Left ventricle myocardium inferior (tissue), 1 donor: ENCODE measurements at places on chromosomes 6 and 20.

DNA sequence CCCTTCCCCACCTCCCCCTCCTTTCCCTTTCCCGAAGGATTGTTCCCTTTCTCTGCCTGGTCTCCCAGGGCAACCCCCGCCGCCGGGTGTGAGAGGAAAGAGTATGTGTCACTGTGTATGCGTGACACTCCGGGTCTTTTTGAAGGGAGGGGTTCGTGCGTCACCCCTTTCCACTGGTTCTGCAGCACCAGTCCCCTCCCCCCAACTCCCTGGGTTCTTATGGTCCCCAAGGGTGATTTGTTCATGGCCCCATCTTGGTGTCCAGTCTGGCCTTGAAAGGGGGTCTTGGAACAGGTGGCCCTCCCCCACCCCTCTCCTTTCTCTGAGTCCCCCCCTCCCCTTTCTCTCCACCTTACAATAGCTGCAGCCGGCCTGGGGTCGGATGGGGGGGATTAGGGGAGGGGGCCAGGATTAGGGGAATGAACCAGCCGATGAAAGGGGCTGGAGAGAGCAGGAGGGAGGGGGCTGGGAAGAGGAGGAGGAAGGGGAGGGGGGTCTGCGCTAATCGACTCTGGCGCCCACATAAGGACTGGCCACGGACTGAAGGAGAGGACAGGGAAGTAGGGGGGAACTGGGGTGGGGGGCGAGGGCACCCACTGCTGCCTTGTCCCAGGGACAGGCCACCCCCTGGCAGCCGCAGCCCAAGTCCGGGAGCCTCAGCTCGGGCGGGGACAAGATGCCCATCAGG lies 1.3 kb upstream of the RING1 start:
- DNase-seq, result no peak

DNA sequence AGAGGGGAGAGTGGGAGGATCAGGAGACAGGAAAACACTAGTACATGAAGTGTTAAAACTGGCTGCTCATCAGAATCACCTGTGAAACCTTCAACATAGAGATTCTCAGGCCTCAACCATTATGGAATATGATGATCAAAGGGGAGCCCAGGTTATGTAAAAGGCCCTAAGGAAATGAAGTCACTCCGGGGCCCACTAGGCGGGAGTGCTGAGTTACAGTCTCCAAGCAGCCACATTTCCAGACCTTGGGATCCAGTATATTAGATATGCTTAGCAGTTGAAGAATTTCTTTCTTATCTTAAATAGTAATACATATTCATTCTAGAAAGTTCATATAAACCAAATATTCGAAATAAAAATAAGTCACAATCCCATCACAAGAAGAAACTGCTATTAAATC lies 476.3 kb downstream of the PRKN start:
- no peak for DNase-seq

DNA sequence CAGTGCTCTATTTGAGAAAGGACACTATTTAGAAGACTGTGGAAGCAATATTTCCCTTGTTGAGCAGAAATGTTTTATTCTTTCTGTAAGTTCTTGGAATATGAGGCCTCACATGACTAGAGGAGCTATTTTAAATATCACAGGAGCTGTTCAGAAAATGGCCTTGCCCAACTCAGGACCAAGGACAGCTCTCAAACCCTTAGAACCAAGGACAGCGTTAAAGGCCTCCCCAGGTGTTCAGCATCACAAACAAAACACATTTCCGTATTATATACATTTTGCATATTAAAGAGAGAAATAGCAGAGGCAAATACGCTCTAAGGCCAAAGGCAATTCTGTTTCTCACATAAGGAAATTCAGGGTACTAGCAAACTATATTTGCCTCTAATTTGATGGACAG lies 631.4 kb downstream of the CDH26 start:
- DNase-seq, result no peak

- no peak for DNase-seq
These were observed 338.2 kb upstream of the PRDM1 start for GRCh38 chr6:105747823-105748405.

DNA sequence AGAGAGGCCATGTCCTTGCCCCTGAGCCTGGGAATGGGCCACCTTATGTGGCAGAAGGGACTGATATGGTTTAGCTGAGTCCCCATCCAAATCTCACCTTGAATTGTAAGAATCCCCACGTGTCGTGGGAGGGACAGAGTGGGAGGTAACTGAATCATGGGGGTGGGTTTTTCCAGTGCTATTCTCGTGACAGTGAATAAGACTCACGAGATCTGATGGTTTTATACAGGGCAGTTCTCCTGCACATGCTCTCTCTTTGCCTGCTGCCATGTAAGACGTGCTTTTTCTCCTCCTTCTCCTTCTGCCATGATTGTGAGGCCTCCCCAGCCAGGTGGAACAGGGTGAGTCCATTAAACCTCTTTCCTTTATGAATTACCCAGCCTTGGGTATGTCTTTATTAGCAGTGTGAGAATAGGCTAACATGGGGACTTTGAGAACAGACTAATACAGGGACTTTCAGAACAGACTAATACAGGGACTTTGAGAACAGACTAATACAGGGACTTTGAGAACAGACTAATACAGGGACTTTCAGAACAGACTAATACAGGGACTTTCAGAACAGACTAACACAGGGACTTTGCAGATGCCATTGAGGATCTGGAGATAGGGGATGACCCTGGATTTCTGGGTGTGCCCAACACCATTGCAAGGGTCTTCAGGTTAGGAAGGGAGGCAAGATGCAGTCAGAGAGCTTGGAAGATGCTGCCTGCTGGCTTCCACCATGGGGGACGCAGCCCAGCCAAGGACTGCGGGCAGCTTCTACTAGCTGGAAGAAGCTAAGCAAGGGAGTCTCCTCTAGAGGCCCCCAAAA lies 86.9 kb downstream of the RAMACL start:
- no peak for DNase-seq

DNA sequence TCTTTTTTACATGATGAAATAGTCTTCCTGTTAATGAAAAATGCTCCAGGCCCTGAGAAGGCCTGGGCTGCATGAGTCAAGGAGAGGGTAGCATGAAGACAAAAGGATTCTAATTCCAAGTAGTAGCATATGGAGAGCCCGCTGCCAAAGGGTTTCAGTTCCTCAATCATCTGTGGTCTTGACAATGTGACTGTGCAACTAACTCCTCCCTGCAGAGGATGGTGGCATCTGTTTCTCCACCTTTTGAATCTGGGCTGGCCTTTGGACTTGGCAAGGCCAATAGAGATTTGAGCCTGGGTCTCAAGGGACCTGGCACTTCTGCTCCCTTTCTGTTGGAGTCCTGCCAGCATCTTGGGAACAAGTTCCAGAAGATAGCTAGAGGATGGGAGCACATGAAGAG lies 35.1 kb upstream of the ANKEF1 start:
- no peak for DNase-seq

DNA sequence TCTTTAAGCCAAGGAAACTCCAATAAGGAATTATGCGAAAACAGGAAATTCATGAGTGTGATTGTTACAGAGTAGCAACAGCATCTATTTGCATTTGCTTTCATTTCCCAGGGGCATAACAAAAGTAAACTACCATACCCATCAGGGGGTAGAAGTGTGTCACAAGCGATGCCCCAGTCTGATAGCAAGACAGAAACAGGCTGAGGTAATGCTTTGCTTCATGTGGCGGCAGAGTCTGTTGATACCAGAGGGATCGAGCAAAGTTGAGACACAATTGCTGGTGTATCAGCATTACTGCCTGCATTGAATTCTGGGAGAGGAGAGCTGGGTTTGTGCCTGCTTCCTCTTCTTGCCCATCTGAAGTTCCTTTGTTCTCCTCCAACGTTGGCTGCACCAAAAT lies 51.2 kb upstream of the LYRM2 start:
- no peak for DNase-seq

GRCh38 chr6:78749326-78749725 lies 118.0 kb upstream of the IRAK1BP1 start:
- no peak for DNase-seq

- peak; percentile 4 for DNase-seq
These were observed 27.0 kb upstream of the FRMD1 start for GRCh38 chr6:168105813-168106632.

GRCh38 chr6:122202576-122203137 lies 196.8 kb upstream of the HSF2 start:
- no peak for DNase-seq

DNA sequence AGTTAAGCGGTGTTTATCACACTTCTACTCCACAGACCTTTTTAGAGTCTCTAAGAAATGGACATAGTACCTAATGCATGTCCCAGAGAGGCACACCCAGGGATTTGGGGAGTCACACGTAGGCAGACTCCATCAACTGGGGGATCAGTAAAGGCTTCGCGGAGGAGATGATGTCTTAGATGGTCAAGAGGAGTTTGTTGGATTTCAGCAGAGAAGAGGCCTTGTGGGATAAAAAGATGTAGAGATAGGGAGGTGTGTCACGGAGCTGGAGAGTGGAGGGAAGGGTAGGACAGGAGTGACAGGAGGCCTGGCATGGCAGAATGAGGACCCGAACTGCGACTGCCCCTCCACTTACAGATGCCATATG lies 9.1 kb downstream of the DYNLRB1 start:
- no peak for DNase-seq

DNA sequence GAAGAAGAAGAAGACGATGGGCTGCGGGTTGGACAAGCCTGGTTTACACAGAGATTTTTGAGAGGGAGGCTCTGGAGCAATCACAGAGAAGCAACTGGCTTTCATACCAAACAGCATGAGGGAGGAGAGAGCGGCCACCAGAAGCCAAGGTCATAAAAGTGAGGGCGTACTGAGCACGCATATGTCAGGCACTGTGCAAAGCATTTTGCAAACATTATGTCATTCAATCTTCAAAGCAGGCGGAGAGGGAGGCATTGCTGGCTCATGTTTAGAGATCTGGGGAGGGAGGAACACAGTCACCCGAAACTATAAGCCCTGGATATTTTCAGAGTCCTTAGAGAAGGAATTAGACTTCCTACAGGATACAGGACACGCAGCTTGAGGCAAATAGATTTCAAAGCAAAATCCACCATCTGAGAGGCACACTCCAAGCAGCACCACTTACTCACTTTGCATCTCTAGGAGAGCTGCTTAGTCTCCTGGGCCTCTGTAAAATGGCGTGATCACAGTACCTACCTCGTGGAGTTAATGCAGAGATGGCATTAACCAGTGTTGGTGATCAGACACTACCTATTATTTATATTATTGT lies 24.6 kb downstream of the RAMACL start:
- DNase-seq, result no peak

- no peak for DNase-seq
These were observed 16.7 kb downstream of the NEDD9 start for GRCh38 chr6:11215773-11216172.

DNA sequence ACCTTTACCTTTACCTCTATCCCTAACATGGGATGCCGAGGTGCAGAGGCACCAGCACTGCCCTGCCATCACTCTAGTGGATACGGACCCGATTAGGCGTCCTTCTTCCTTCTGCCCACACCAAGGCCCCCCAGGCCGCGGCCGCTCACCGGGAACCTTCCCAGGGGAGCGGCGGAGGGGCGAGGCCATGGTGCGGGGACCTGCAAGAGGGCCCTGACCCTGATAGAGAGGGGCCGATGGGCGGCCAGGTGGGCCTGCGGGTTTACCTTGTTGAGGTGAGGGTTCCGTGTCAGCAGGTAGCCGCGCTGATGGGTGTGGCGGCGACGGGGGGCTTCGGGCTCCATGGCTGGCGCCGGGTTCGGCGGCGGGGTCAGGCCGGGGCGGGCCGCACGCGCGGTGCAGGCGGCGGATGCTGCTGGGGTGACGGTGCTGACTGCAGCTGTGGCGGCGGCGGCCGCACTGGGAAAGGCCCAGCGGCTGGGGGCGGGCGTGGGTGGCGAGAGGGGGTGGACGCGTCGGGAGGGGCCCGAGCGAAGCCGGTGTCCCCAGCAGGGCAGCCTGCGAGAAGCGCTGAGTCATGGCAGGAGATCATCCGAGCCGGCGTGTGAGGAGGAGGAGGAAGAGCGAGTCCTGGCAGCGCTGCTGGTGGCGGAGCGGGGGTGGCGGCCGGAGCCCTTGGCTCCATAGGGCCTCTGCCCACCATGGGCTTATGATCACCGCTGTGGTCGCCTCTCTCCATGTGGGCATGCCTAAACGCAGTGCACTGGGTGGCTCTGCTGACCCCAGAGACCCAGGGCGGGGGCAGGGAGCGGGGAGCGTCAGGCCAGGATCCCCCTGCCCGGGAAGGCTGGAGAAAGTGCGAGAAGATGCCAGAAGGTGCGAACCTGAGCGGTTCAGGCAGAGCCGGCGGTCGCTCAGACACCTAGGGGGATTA lies at the start of gene ME1:
TSS of gene ME1 (minus strand) at position 441 of the 934 bp plus-strand sequence. CDS start at position 344, 97 bp downstream.
- DNase-seq, result peak; percentile 79

GRCh38 chr6:100427452-100427851 lies 37.3 kb downstream of the SIM1 start:
- DNase-seq, result no peak

GRCh38 chr6:33414592-33415271 lies 3.2 kb downstream of the CUTA start:
- no peak for DNase-seq

DNA sequence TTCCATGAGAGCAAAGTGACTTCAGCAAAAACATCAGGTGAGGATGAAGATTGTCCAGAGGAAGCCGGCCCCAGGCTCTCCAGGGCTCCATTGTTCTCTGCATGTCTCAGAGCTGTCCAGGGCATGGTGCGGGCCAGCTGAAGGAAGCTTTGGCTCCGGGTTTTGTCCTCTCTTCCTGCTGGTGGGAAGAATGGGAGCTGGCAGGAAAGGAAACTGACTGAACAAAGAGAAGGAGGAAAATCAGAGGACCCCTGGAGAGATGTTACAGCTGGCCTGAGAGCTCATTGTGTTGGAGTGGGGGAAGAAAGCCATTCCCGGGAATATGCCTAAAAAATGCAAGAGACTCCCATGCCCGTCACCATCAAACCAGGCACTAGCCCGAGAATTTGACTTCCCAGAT lies 27.1 kb downstream of the PRND start:
- no peak for DNase-seq

GRCh38 chr6:143976806-143977349 lies 31.2 kb downstream of the PLAGL1 start:
- no peak for DNase-seq

- no peak for DNase-seq
These were observed 97.5 kb downstream of the ERMARD start for GRCh38 chr6:169848946-169849345.

GRCh38 chr6:67633058-67633457 lies 1002.0 kb upstream of the ADGRB3 start:
- DNase-seq, result no peak

- DNase-seq, result no peak
These were observed 9.5 kb downstream of the LSM14B start for GRCh38 chr20:62131560-62132320.

GRCh38 chr20:44109951-44110361 lies 77.0 kb downstream of the JPH2 start:
- DNase-seq, result no peak

- no peak for DNase-seq
These were observed 289.5 kb downstream of the BTBD9 start for GRCh38 chr6:38350220-38350619.

DNA sequence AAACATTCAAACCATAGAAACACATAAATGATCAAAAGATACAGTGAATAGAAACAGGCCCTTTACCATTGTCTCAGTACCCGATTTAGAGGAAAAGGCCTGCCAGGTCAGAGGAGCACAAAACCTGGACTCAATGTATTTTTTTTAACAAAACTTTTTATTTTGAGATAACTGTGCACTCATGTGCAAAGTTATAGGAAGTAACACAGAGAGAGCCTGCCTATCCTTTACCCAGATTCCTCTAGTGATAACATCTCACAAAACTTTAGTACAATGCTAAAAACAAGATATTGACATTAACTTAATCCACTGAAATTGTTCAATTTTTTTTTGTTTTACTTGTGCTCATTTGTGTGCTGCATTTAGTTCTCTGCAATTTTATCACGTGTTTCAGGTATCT lies 36.8 kb upstream of the SAMD3 start:
- DNase-seq, result no peak
